Stimulated activated CD4-positive, alpha-beta T cell treated with anti-CD3 and anti-CD28 coated beads, Interleukin-15, amount 100 ng/mL, for 24 hours (primary cell): ENCODE measurements at places on chromosomes 3 and 15.

- no peak for DNase-seq
Observed at GRCh38 chr3:57949785-57950615, 58.2 kb upstream of the FLNB start.

GRCh38 chr3:128680603-128681368, 30.2 kb upstream of the RPN1 start:
- DNase-seq: peak; percentile 99

- DNase-seq: no peak
Observed at GRCh38 chr3:97089621-97090020, 275.2 kb downstream of the EPHA6 start.

- no peak for DNase-seq
Observed at GRCh38 chr3:185793381-185793780, 31.5 kb downstream of the IGF2BP2 start.

GRCh38 chr3:98188545-98188944, 22.0 kb downstream of the OR5H15 start:
- no peak for DNase-seq

DNA sequence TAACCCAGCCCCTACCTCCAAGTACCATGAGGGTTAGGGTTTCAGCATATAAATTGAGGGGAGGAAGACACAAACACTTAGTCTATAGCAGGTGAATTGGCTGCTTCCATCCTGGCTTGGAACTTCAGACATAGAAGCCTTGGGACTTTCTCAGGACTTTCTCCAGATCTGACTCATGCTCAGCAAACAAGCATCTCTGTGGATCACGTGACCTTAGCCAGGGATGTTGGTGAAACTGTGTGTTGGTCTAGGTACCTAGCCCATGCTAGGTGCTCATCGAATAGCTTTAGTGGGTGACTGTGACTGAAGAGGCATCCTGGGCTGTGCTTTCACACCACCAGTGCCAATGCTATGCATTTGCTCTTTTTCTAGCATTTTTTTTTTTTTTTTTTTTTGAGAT, 58.9 kb downstream of the CD47 start:
- no peak for DNase-seq
